Activated CD4-positive, alpha-beta T cell treated with anti-CD3 and anti-CD28 coated beads for 4 hours (primary cell): ENCODE measurements at places on chromosomes 16 and 17.

DNA sequence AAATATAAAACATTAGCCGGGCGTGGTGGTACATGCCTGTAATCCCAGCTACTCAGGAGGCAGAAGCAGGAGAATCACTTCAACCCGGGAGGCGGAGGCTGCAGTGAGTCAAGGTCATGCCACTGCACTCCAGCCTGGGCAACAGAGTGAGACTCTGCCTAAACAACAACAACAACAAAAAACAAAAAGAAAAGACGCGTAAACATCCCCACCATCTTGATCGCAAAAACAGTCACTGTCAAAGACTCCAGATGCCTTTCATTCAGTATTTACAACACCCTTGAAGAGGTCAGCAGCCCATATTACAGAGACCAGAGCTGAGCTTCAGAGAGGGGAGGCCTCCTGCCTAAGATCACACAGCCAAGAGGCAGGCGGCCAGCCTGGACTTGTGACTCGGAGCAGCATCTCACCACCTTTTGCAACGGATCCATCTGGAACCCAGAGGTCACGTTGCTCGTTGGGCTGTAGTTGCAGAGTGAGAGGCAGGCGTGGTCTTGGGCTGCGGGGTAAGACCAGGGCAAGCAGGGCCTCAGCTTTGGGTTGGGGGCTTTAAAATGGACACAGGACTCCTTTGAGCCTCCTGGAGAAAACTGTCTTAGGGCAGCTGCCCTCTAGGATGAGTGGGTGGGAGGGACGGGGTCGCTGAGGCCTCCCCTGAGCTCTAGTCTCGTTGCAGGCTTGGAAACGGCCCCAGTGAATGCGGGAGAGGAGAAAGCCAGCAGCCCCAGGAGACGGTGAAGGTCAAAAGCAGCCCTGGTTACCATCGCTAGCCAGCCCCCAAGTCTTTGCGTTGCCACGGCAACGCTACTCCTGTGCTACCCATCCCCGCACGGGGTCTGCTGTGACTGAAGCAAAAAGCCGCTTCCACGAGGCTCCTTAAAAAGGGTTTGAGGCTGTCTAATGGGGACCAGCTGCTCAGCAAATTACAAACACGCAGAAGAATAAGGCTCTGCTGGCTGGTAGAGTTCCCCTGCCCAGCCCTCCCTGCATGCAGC lies 26.1 kb downstream of the LGALS3BP start:
- DNase-seq, result no peak

DNA sequence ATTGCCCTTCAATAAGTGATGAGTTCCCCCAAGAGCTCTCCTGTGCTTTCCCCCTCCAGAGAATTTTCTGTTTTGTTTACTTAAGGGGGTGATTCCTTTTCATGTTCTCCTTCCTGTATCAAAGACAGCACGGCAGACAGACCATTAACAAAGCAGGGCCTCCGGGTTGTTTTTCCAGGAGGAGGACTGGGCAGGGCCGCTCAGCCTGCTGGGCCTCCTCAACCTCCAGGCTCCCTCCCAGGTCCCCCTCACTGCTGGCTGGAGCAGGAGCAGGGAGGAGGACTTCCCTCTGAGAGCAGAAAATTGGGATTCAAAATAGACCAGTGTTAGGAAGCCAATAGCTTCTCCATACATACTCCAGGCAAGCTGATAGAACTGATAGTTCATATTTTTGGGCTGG lies 20.4 kb downstream of the SDK2 start:
- DNase-seq, result no peak

DNA sequence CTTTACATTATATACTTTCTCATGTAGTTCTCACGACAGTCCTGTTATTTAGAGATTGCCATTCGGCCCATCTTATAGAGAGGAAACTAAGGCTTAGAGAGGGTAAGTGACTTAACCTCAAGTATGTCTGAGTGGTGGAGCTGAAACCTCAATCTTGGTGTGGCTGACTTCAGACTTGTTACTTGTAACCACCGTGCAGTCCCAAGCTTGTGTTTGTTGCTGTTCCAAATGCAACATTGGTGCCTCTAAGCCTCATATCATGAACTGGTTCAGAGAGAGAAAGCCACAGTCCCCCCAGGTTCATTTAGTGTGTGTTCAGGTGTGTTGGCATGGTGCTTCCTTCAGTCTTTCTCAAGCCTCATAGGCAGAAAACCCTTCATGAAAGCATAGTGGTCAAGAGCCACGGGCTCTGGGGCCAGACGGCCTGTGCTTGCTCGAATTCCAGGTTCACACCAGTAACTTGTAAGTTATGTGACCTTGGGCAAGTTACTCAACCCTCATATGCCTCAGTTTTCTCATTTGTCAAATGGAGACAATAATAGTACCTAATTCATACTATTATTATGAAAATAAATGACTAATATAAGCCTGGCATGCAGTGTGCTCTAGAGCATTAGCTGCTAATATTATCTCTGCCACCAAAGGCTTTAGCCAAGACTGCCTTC lies 39.9 kb downstream of the CDH1 start:
- no peak for DNase-seq

DNA sequence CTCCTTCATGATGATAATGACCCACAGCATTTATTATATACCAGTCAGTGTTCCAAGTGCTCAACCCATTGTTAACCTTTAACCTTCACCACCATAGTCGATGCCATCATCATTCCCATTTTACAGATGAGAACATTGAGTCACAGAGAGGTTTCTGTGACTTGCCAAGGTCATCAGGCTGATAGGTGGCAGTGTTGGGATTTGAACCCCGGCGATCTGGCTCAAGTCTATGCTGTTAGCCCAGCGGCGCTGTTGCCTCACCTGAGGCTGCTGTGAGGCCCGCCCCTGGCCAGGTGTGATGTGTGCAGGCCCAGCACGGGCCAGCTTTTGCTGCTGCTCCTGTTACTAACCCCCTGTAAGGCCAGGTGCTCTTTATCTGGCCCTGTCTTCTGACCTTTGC lies 101.2 kb downstream of the OR1D5 start:
- DNase-seq, result no peak

- DNase-seq, result no peak
Measured at GRCh38 chr17:1916963-1917715, 87.3 kb downstream of the RPA1 start.
